ENCODE measurements at places on chromosomes 1 and 21.

DNA sequence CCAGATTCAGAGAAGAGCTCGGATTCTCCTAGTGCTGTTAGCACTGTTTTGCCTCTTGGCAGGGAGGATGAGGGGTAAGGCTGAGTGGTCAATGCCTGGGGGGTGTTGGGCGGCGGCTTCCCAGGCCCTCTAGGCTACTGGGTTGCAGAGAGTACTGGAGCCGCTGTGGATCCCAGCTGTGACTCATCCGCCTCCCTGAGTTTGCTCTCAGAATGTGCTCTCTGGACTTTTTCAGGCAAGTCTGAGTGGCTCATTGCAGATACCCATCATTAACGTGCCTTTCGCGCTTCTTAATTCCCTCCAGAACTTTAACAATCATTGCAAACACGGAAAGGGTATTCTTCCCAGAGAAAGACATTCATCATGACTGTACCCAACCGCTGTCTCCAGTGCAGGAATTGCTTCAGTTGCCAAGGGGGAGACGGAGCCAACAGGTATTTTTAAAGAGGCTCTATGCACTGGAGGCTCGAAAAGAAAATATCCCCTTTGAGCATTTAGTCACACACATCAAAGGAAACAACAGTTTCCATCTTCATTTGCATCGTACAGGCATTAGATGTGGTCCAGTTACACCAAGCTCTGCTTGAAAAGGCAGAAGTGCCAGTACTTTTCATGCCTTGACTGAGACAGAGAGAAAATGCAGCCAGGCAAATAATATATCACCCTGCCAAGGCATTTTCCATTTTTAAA lies 14.4 kb upstream of the CAMTA1 start:
- DNase-seq: no peak

GRCh38 chr1:206658264-206658980 lies 23.1 kb downstream of the DYRK3 start:
- peak; percentile 71 for DNase-seq

GRCh38 chr1:190849346-190849745 lies 371.7 kb upstream of the BRINP3 start:
- no peak for DNase-seq

- no peak for DNase-seq
Measured at GRCh38 chr1:197171531-197171930, 25.1 kb upstream of the ASPM start.

- DNase-seq: no peak
Measured at GRCh38 chr1:8831340-8831739, 13.9 kb upstream of the RERE start.

DNA sequence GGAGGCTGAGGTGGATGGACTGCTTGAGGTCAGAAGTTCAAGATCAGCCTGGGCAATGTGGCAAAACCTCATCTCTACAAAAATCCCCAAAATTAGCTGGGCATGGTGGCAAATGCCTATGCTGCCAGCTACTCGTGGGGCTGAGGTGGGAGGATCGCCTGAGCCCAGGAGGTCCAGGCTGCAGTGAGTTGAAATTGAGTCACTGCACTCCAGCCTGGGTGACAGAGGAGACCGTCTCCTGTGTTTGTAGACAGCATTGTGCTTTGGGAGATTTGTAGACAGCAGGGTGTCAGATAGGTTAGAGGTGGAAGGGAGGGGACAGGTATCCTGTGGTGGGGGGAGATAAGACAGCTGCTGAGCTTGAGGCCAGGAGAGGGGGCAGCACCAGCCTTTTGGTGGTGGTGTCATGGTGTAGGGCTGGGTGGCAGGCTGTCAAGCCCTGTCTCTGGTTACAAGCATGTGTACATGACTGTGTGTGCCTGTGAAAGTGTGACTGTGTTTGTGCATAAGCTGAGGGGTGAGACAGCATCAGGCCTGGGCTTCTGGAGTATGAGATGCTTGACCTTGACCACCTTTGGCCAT lies 15.2 kb downstream of the PPFIA4 start:
- no peak for DNase-seq

GRCh38 chr1:204368996-204369726 lies 9.4 kb upstream of the PLEKHA6 start:
- DNase-seq: no peak

- no peak for DNase-seq
Measured at GRCh38 chr1:88061492-88062177, 622.4 kb upstream of the PKN2 start.

DNA sequence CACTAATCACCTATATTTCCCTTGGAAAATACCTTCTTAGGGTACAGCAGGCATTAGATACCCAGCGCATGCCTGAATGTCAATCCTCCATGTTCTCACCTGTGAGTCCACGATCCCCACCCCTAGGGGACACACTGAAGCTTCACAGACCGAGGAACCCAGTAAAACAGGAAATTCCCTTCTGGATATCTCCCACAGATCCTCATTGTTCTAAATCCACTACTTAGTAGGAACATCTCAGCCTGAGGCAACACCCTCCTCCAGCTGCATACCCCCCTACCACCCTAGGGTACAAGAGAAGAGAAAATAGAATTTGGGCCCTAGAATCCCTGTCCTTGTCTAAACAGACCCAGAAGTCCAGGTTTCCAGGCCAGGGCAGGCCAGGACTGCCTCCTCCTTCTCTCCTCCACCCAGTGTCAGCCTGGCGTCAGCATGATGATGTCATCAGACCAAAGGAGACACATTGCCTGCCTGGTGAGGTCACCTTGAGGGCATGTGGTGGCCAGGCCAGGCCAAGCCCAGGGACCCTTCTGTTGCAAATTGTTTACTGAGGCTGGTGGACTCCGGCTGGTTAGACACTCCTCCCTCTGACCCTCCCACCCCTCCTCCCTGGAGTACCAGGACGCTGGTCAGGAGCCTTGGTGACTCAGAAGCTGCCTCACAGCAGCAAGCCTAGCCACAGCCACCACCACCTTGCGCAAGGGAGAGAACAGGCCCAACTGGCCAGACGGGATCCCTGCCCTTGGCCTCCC lies 6.2 kb downstream of the NECTIN4 start:
- DNase-seq: no peak

DNA sequence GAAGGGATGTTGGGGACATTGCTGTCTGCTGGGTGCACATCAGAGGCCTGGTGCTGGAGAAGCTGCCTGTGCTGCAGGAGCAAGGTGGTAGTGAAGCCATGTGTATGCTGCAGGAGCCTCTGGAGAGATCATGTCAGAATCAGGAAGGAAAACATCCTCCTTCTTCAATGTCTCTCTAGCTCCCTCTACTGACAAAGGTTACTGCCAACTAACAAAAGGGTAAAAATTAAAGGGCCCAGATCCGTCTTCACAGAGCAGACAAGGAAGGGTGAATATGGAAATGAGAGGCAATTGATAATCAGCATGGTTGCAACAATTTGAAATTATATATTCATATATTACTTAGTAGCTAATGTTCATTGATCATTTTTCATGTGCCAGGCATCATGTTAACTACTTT lies 32.2 kb downstream of the FAM177B start:
- DNase-seq: no peak

DNA sequence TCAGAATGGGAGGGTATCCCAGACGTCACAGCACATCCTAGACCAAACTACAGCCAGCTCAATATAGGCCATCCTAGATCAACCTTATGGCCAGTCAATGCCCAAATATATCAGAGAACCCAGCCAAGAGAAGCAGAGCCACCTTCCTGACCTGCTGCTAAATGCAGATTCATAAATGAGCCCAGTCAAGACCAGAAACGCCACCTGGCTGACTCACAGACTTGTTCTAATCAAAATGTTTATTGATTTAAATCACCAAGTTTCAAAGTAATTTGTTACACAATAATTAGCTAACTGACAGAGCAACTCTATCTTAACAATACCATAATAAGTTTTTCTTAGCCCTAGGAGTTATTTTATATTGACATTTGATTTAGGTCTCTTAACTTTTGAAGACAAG lies 28.6 kb downstream of the ZNF644 start:
- no peak for DNase-seq

GRCh38 chr1:18941221-18942141 lies 15.0 kb downstream of the IFFO2 start:
- DNase-seq: no peak

DNA sequence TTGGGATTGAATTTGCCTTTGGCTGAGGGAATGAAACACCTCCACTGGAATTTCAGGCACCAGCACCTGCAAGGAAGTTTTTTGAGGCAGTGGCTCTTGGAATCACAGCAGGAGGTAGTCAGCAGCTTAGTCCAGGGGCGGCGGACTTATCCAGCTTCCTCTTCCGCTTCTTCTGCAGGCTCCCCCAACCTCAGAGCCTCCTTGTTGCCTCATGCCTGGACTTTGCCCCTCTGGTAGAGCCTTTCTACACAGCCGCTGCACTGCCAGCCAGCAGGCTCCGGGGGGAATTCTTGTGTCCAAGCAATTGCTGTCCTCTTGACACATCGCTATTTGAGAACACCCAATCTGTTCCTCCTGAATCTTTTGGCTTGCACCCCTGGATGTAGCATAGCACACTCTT lies 4.4 kb upstream of the RHEX start:
- DNase-seq: no peak

GRCh38 chr1:46653405-46653958 lies 14.7 kb downstream of the ATPAF1 start:
- DNase-seq: no peak

GRCh38 chr1:212247179-212247721 lies 38.0 kb upstream of the PPP2R5A start:
- DNase-seq: no peak

- DNase-seq: no peak
Measured at GRCh38 chr1:240245629-240246020, 153.9 kb downstream of the FMN2 start.

DNA sequence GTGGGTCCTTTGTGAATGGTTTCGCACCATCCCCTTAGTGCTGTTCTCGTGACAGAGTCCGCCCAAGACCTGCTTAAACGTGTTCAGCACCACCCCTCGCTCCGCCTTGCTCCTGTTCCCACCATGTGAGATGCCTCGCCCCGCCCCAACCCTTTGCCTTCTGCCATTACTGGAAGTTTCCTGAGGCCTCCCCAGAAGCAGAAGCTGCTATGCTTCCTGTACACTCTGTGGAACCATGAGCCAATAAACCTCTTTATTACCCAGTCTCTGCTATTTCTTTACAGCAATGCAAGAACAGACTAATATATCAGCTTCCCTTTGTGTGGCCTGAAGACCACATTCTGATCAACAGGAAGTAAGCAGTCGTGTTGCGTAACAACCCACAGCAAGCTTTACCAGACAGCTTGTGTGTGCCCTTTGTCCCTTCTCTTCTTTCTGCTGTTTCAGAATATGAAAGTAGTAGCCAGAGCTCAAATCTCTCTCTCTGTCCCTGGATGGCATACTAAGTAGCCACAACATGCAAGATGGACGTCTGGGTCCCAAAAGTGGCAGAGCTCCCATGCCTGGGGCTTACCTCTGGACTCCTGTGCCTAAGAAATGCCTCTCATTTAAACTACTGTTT lies 14.1 kb downstream of the HENMT1 start:
- DNase-seq: no peak

- no peak for DNase-seq
Measured at GRCh38 chr21:31329456-31330143, 14.5 kb downstream of the TIAM1 start.

- no peak for DNase-seq
Measured at GRCh38 chr1:149846042-149846441, 53.3 kb upstream of the BOLA1 start.

DNA sequence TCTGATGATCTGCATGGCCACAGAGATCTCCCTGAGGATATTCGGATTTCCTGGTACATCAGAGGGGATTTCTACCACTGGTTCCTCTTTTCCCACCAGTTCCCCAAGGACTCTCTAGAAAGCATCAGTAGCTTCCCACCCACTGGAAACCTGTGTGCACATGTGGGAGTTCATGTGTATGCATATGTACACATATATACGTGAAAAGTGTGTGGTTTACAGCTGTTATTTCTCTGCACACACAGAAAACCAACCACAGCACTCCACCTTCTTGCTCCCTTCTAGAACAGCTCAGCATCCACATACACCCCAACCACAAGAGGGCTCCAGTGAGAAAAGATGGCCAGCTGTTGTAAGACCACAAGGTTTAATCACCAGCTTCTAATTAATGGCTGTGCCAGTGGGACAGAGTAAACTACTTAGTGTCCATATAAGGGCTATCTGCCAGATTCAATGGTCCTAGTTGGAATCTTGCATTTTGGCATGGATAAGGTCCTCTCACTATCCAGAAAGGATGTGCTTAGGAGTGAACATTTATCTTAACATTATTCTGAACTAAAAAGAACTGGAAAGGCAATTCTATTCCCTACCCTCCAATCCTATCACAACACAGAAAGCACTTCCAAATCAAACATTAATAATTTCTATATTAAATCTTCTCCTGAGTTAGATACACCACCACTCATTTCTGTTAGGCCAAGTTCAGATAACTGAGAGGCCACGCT lies 24.1 kb downstream of the GPR3 start:
- no peak for DNase-seq

DNA sequence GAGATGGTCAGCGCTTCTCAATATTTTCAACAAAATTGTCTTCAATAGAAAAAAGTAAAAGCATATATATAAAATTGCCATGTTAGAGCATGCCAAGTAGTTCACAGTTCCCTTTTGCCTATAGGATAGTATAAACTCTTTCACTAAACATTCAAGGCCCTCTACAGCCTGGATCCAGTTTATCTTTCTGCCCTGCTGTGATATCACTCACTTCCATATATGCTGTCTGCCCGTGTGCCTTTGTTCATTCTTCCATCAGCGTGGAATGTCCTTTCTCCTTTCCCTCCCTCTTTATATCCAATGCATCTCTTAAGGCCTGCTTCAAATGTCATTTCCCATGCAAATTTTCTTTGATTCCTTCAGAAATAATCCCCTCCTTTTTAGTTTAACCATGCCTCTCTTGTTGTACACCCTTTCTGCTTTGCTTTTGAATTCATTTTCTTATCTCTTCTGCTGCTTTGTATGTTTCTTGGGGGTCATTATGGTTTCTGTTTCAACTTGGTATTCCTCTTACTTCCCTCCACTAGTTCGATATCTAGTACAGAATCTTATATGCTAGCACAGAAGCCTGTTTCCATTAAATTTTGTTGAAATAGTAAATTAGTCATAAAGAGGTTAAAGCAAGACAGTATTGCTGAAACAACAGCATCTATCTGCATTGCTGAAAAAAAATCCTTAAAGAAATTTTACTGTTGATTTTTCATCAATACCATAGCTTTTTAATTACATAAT lies 44.7 kb downstream of the XCL2 start:
- DNase-seq: no peak

DNA sequence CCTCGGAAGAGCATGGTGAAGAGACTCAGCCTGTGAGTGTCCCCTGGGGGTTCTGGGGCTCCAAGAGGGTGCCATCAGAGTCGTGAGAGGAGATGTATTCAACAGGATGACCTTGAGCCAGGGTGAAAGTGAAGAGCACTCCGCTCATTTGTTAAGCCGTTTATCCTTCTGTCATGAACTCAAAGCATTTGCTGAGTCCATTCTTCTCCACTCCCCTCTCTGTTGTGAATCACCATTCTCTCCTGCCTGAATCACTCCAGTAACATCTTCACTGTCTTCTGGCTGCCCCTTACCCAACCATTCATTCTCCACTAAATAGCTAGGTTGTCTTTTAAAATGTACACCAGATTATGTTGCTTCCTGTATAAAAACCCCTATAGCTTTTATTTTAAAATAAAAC lies 102.2 kb downstream of the RGL1 start:
- no peak for DNase-seq

Data from left forelimb (tissue), 1 donor.